NCI-H1105 treated with DMSO at 0.1 percent for 48 hours (cell line): ENCODE measurements at places on chromosomes 5 and 9.

DNA sequence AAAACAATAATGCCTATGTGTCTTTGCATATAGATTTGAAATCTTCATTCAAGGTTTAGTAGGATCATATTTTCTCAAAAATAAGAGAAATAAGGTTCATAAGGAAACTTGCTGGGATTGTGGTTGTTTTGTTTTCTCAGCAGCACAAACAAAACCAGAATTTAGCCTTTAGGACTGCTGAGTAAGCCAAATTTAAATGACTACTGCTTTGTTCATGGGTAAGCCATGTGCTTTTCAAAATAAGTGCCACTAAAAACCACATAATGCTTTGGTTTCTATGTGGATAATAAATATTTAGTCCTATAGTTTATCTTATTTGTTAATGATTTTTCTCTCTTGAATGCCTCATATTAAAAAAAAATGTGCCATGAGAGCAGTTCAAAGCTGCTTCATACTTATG lies 38.8 kb downstream of the PTCD2 start:
- no peak for DNase-seq

DNA sequence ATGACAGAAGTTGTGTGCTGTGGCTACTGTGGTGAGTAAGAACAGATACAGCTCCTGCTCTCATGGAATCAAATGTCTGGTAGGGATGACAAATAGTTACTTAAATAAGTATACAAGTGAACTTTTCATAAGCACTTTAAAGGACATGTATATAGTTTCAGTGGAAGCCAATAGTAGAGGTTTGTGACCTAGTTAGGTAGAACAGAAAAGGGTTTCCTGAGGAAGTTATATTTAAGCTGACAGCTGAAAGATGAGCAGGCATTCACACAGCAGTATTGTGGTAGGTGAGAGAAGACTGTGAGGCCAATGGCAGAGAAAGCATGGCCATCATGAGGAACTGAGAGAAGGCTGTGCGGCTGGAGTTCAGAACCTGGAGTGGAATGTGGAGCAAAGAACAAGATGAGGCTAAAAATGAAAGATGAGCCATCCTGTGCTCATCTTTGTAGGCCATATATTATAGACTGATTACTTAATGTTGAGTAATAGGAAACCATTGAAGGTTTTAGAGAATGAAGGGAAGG lies 15.4 kb downstream of the FAM174A start:
- no peak for DNase-seq

DNA sequence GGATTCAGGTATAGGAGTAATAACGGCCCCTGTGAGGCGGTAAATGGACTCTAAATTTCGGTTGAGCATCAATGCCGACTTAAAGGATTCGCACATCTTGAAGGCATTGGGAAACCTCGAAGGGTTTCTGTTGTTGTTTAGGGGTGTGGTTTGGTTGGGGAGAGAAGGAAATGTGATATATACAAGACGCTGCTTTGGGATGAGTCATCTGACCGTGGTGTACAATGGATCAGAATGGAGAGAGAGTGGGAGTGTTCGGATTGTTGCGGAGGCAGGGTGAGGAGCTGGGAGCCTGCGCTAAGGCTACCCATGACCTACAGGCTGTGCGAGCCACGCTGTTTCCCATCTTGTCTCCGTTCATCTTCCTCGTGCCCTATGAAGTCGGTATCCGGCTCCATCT lies 60.4 kb upstream of the ERCC6L2 start:
- no peak for DNase-seq

DNA sequence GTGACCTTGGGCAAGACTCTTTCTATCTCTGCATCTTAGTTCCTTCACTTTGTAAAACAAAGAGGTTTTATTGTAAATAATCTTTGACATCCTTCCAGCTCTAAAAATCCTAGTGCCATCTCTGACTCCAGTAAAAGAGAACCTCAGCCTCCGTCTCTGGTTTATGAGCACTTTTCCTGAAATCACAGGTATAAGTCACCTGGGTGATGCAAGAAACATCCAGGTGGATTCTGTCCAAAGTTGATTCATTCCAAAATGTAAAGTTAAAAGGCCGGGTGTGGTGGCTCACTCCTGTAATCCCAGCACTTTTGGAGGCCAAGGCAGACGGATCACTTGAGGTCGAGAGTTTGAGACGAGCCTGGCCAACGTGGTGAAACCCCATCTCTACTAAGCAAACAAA lies 21.1 kb upstream of the UBAP2 start:
- no peak for DNase-seq

DNA sequence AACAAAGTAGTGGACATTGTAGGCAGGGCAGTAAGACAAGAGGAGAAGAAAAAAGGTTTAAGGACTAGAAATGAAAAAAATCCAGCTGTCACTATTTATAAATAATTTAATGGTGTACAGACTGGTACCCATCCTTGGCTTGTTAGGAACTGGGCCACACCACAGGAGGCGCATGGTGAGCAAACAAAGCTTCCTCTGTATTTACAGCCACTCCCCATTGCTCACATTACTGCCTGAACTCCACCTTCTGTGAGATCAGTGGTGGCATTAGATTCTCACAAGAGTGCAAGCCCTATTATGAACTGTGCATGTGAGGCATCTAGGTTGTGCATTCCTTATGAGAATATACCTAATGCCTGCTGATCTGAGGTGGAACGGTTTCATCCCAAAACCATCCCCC lies 62.6 kb upstream of the DMAC1 start:
- DNase-seq, result no peak

GRCh38 chr9:115071176-115071575 lies 46.8 kb downstream of the TNC start:
- no peak for DNase-seq

- no peak for DNase-seq
Observed at GRCh38 chr5:179470201-179470600, 80.2 kb upstream of the RUFY1 start.

DNA sequence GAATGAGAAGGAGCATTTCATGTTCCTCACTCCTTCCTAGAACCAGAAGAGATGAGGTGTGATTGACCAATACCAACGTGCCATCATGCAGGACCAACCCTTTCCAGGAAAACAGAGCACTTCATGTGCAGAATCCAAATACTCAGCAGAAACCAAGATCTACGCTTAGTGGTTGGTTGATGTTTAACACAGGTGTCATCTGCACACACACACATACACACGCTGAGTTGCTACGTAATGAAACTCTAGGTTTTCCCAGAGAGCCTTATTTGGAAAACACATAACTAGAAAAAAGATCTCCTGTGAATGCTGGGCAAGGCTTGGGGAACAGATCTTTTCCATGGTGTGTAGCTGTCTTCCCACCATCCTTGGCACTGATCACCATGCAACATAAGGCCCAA lies 21.1 kb upstream of the ZNF622 start:
- no peak for DNase-seq

- DNase-seq, result no peak
Observed at GRCh38 chr5:109936996-109937395, 247.3 kb downstream of the MAN2A1 start.

GRCh38 chr9:96080364-96080763 lies 204.9 kb downstream of the ERCC6L2 start:
- no peak for DNase-seq

GRCh38 chr5:50768634-50769033 lies 102.2 kb downstream of the PARP8 start:
- no peak for DNase-seq

GRCh38 chr9:81851340-81851739 lies 76.9 kb upstream of the SPATA31D4 start:
- peak; percentile 71 for DNase-seq

GRCh38 chr9:91188719-91189590 lies 172.8 kb downstream of the AUH start:
- DNase-seq, result no peak

DNA sequence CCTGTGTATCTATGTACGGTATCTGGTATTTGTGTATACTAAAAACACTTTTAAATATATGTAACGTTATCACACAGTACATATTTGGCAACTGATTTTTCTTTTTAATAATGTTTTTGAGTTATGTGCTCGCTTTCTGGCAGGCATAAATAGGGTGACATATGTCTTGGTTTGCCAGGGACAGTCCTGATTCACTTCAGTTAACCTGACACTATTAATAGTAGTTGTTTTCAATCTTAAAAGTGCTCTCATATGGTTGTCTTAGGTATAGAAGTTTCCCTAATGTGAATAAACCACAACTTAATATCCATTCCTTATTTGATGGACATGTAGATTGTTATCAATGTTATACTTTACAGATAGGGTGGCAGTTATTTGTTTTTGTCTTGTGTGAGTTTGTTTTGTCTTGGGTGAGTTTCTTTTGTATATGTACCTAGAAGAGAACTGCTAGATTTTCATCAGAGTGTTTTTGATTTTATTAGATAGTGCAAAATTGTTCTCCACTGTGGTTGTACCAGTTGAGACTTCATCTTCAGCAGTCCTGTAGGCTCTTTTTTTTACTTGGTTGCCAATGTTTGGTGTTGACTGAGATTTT lies 7.9 kb downstream of the G3BP1 start:
- DNase-seq, result no peak

GRCh38 chr5:180142824-180143610 lies 66.0 kb downstream of the RASGEF1C start:
- no peak for DNase-seq

GRCh38 chr5:83751201-83751600 lies 30.5 kb upstream of the HAPLN1 start:
- DNase-seq, result no peak

- peak; percentile 19 for DNase-seq
Observed at GRCh38 chr9:6584881-6585597, 60.5 kb downstream of the GLDC start.

DNA sequence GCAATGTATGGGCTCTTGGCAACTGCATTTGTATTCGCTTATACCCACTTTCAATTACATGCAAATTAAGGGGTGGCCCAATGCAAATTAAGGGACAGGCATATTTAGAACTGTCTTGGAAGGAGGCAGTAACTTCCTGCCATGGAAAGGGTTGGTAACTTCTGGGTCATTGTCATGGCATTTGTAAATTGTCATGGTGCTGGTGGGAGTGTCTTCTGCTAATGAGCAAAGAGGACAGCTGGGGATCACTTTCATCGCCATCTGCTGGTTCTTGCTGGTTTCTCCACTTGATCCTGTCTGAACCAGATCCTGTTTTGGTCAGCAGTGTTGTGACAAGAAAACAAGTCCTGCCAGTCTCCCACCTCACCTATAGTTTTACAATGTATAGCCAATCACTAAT lies 23.3 kb upstream of the UGT3A2 start:
- no peak for DNase-seq

DNA sequence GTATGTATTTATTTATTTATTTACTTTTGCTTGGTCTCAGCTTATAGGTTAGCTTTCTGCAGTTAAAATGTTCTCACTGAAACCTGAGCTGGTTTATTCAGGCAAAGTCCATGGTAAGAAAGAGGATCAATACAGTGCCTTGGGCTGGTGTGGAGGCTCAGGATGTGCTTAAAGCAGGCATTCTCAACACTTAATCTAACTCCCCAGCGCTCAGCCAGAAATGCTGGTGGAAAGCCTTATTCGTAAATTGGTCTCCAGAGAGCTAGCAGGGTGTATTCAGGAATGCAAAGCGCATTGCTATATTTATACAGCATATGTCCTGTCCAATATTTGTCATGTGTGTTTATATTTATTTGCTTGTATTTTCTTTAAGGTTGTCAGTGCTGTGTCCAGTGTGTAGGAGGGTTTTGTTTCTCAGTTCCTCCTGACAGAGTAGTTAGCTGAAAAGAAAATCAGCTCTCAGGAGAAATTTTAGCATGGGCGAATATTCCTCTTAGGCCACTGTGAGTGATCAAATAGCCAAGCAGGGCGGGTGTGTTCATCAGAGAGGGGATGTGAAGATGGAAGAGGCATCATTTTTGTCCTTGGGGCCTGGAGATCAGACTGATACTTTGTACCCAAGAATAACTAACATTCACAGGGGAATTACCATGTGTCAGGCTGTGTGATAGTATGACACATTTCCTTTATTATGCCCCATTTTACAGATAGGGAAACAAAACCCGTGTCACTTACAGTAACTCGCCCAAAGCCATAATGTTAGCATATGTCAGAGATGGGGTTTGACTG lies 65.8 kb downstream of the DOCK2 start:
- DNase-seq, result no peak

- no peak for DNase-seq
Observed at GRCh38 chr9:134475011-134475790, 148.9 kb downstream of the RXRA start.

DNA sequence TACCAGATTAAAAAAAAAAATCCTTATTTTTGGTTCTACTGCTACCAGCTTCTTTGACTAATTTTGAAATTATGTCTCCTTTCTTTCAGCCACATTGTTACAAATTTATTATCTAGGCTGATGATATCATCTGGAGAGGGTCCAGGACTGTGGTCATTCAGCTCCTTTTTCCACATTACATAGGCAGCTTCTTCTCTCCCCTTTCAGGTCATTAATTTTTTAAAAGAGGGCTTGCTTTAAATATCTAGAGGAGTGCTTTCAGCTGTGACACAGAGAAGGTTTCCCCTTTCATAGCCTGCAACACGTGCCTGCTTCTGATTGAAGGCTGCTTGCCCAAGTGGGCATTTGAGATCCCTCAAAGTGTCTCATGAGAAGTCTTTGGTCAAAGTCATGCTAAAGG lies 155.7 kb upstream of the PAPPA start:
- DNase-seq, result no peak

DNA sequence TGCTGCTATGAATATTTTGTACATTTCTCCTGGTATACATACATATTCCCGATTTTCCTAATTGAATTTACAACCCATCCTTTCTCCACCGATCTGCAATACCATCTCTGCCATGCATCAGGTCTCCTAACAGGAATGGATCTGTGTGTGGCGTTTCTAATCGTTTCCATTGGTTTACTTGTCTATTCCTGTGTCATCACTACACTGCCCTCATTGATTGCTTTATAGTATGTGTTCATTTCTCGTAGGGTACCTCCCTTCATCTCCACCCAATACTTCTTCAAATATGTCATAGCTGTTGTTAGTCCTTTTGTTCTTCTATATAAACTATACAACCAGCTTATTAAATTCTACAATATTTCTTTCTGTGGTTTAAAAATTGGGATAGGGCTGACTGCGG lies 7.1 kb upstream of the OR2S2 start:
- no peak for DNase-seq

DNA sequence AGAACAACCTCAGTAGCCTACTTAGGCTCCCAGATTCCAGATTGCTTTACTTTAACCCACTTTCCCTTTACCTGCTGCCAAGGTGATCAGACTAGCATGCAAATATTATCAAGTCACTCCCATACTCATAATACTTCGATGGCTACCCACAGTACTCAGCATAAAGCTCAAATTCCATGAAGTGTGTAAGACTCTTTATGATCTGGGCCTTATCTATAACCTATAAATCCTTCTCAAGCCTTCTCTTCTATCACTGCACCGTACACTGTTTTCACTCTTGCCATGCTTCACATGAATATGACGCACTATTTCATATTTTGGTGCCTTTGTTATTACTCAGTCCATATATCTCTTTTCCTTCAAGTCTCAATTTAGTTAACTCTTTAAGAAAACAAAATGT lies 135.2 kb upstream of the TARS1 start:
- no peak for DNase-seq

DNA sequence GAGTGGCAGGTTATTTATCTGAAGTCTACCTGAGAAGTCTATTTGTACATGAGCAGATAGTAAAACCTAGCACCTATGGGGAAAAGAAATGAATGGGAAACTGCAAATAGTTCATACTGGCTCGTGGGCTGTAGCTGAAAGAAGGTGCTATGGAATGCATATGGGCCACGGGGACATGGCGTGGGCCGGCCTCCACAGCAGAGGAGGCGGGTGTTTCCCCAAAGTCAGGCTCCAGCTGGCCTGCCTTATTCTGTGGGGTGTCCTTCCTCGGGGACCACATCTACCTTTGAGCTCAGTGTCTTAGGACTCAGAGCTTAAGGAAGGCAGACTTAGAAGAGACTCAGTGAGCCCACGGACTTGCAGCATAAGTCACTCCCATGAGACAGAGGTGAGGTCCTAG lies 350.5 kb upstream of the PANK3 start:
- DNase-seq, result no peak

GRCh38 chr5:37436146-37436934 lies 57.2 kb downstream of the WDR70 start:
- no peak for DNase-seq
